Activated CD4-positive, alpha-beta memory T cell treated with anti-CD3 and anti-CD28 coated beads for 36 hours (primary cell): ENCODE measurements at places on chromosomes 4 and X. TPM values are rescaled to one million over a fixed set of nuclear protein-coding genes. Genes with fewer than 3 reads are reported as not detected.

GRCh38 chrX:112832481-112833095, 8.0 kb downstream of the AMOT start:
- DNase-seq = no peak
- H3K4me3 ChIP-seq = no peak overlapping the region
- H3K36me3 ChIP-seq = no peaks in the 10 kb centered on the region
- no peaks in the 10 kb centered on the region for H3K4me1 ChIP-seq
- H3K27me3 ChIP-seq = no peaks in the 10 kb centered on the region
- H3K27ac ChIP-seq = no peak overlapping the region

GRCh38 chr4:134219043-134219442, 17.5 kb upstream of the PABPC4L start:
- no peak overlapping the region for H3K27ac ChIP-seq
- H3K36me3 ChIP-seq = no peaks in the 10 kb centered on the region
- no peaks in the 10 kb centered on the region for H3K27me3 ChIP-seq
- H3K4me1 ChIP-seq = no peaks in the 10 kb centered on the region
- no peak overlapping the region for H3K4me3 ChIP-seq

GRCh38 chr4:155582971-155583437, 83.6 kb upstream of the GUCY1A1 start:
- H3K27ac ChIP-seq = no peak overlapping the region
- H3K36me3 ChIP-seq = no peaks in the 10 kb centered on the region
- no peak overlapping the region for H3K4me3 ChIP-seq
- peaks cover 9% of the 10 kb centered on the region for H3K4me1 ChIP-seq

DNA sequence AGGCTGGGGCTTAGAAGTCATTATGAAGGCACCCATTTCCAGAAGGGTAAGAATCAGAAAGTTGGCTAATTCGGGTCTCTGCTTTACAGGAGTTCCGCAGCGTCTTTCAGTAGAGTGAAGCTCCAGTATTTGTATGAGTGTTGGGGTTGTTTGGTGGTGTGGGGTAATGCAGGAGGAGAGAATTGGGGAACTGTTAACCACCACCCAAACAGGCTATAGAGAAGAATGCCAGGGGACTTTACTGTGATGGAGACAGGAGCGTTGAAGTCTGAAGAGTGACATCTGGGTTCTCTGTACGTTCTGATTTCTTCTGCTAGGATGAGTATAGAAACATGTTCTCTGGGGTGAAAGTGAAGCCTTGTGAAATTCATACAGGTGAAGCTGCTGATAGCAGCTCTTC, 96.3 kb downstream of the TBL1X start:
- no peak overlapping the region for H3K27ac ChIP-seq
- DNase-seq = no peak
- peaks cover 3% of the 10 kb centered on the region for H3K36me3 ChIP-seq
- H3K4me3 ChIP-seq = no peak overlapping the region
- H3K4me1 ChIP-seq = peaks cover 18% of the 10 kb centered on the region

- H3K4me3 ChIP-seq = no peak overlapping the region
- H3K27me3 ChIP-seq = no peaks in the 10 kb centered on the region
- no peaks in the 10 kb centered on the region for H3K4me1 ChIP-seq
Observed at GRCh38 chr4:137762591-137762990, 230.3 kb upstream of the PCDH18 start.

DNA sequence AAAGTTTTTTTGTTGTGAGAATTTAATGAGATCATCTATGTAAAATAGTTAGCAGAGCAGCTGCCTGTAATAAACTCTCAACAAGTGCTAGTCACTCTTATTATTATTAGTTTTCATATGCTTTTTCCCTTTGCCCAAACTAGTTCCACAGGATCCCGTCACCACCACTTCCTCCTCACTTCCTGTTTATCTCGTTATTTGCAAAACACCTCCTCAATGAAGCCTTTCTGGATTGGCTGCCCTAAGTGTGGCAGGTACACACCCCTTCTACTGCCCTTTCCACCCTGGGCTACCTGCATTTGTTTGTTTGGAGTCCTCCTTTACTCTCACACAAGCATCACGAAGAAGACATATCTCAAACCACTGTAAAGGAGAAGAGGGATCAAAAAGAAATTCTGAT, 54.4 kb upstream of the KLF3 start:
- peaks cover 32% of the 10 kb centered on the region for H3K4me1 ChIP-seq
- H3K27me3 ChIP-seq = no peaks in the 10 kb centered on the region
- no peaks in the 10 kb centered on the region for H3K36me3 ChIP-seq
- H3K27ac ChIP-seq = no peak overlapping the region
- no peak for DNase-seq
- H3K4me3 ChIP-seq = no peak overlapping the region

GRCh38 chrX:37820646-37821045, 26.7 kb downstream of the DYNLT3 start:
- H3K4me3 ChIP-seq = no peak overlapping the region
- no peaks in the 10 kb centered on the region for H3K27me3 ChIP-seq
- peaks cover 14% of the 10 kb centered on the region for H3K4me1 ChIP-seq

DNA sequence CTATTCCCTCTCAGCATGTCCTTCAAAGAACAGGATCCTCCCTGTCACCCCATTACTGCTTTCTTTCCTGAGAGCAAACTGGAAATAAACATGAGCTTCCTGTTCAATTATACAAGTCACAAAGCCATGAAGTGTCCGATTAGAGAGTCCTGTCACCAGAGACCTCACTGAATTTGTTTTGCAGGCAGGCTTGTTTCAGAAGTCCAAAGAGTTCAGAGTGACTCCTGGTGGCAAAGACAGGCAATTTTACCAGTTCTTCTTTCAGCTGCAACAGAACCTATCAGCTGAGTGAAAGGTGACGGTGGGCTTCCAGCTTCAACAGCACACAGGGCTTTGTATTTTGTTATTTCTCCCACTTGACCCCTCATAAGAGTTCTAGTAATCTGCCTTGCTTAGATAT, 6.4 kb downstream of the ELK1 start:
- H3K27ac ChIP-seq = no peak overlapping the region
- H3K4me3 ChIP-seq = no peak overlapping the region
- H3K27me3 ChIP-seq = no peaks in the 10 kb centered on the region
- peaks cover 36% of the 10 kb centered on the region for H3K4me1 ChIP-seq
- no peak for DNase-seq

GRCh38 chr4:13492747-13493146, 8.6 kb upstream of the RAB28 start:
- H3K4me1 ChIP-seq = no peaks in the 10 kb centered on the region
- H3K27ac ChIP-seq = no peak overlapping the region
- H3K4me3 ChIP-seq = no peak overlapping the region
- peaks cover 29% of the 10 kb centered on the region for H3K27me3 ChIP-seq
- DNase-seq = no peak
- no peaks in the 10 kb centered on the region for H3K36me3 ChIP-seq

GRCh38 chr4:1187182-1187581, 14.8 kb upstream of the SPON2 start:
- H3K4me3 ChIP-seq = no peak overlapping the region
- peaks cover 4% of the 10 kb centered on the region for H3K36me3 ChIP-seq
- peaks cover 3% of the 10 kb centered on the region for H3K27me3 ChIP-seq
- H3K4me1 ChIP-seq = peaks cover 15% of the 10 kb centered on the region
- no peak overlapping the region for H3K27ac ChIP-seq

DNA sequence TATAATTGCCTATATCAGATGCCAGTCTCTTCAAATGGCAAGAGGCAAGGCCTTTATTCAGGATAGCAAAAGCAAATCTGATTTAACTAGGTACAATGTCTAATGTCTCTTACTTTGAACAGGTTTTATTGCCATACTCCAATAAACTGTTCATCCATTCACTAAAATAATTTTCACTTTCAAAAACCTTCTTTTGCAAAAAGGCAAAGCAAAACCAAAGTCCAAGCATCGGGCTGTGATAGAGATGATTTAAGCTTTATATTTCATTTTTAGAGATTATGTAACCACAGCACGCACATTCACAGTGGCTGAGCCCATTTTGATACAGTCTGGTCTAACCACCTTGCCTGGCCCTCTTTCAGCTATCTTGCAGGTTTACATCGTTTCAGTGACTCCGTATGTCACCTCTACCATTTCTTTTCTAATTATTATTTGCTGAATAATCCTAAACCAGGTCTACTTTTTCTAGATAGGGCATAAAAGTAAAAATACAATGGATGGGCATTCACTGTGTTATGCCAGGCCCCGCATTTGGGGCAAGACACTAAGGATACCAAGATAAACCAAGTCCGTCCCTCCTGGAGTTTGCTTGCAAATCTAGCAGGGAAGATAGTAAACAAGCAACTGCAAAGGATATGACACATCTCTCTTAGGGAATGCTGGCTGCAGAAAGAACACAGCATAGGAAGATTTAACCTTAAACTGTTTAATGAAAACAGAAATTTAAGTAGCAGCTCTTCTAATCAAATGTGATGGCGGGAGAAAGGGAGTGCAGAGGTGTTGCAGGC, 1.8 kb downstream of the CASP3 start:
- peaks cover 38% of the 10 kb centered on the region for H3K36me3 ChIP-seq
- H3K4me3 ChIP-seq = peak overlapping the region; percentile 84
- H3K27me3 ChIP-seq = no peaks in the 10 kb centered on the region
- DNase-seq = no peak
- H3K27ac ChIP-seq = peak overlapping the region; percentile 91

- no peaks in the 10 kb centered on the region for H3K36me3 ChIP-seq
- H3K4me3 ChIP-seq = no peak overlapping the region
- peaks cover 8% of the 10 kb centered on the region for H3K27me3 ChIP-seq
Observed at GRCh38 chrX:1105671-1106419, 106.6 kb downstream of the CRLF2 start.

DNA sequence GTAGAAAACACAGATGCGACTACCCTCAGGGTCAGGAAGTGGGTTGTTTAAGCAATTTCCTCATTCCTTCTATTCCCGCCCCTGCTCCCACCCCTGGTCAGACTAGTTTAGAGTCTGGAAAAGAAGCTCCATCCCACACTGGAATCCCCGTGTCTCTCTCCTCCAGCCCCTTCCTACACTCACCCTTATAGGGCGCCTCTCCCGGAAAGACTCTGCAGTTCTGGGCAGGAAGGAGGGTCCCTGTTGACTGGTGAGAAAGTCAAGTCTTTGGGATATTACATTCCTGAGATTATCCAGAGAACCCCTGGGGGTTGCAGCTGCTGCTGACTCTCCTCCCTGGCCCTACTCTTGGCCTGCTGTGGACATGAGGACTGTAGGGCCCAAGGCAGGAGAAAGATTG, 11.9 kb downstream of the STARD8 start:
- peaks cover 2% of the 10 kb centered on the region for H3K27me3 ChIP-seq
- no peaks in the 10 kb centered on the region for H3K36me3 ChIP-seq
- H3K4me3 ChIP-seq = no peak overlapping the region
- H3K27ac ChIP-seq = no peak overlapping the region

- H3K27me3 ChIP-seq = no peaks in the 10 kb centered on the region
- no peaks in the 10 kb centered on the region for H3K4me1 ChIP-seq
- no peaks in the 10 kb centered on the region for H3K36me3 ChIP-seq
- no peak overlapping the region for H3K27ac ChIP-seq
Observed at GRCh38 chr4:165947019-165947418, 74.0 kb downstream of the TLL1 start.

GRCh38 chrX:131646106-131646505, 102.2 kb downstream of the OR13H1 start:
- H3K36me3 ChIP-seq = no peaks in the 10 kb centered on the region
- DNase-seq = no peak
- no peaks in the 10 kb centered on the region for H3K27me3 ChIP-seq
- H3K27ac ChIP-seq = no peak overlapping the region

GRCh38 chrX:9471571-9471985, 6.7 kb downstream of the TBL1X start:
- H3K27me3 ChIP-seq = no peaks in the 10 kb centered on the region
- no peak overlapping the region for H3K27ac ChIP-seq
- peaks cover 30% of the 10 kb centered on the region for H3K4me1 ChIP-seq

DNA sequence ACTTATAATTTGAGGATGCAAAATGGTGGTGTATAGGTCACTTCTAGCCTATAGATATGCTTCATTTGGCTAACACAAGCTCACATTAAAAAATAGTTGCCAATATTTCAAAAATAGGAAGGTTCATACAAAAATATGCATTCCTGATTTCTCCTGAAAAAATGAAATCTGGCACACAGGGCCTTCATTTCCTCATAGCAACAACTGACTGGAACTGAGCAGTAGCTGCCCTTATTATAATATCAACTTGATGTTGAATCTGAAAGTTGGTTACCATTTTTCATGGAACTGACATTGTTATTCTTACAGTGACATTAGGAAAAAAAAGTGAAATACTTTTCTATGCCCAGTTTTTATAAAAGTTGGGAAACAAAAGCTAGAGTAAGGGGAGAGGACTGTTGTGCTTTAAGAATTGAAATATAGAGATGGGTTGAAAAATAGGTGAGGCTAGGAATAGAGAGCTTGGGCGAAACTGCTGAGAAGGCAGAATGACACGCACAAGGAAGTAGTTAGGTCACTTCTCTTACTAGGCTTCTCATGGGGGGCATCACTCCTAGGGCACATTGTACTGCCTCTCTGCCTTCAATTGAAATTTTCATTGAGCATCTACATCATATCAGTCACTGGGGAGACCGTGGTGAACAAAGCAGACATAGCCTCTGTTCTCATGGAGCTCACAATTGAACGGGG, 43.1 kb upstream of the C1GALT1C1 start:
- no peaks in the 10 kb centered on the region for H3K27me3 ChIP-seq
- no peak overlapping the region for H3K4me3 ChIP-seq
- no peak overlapping the region for H3K27ac ChIP-seq
- no peak for DNase-seq
- H3K4me1 ChIP-seq = peaks cover 14% of the 10 kb centered on the region
- H3K36me3 ChIP-seq = peaks cover 7% of the 10 kb centered on the region

GRCh38 chr4:120446051-120446567, 379.5 kb upstream of the MAD2L1 start:
- peaks cover 1% of the 10 kb centered on the region for H3K27me3 ChIP-seq
- H3K4me1 ChIP-seq = no peaks in the 10 kb centered on the region
- no peak overlapping the region for H3K4me3 ChIP-seq
- H3K36me3 ChIP-seq = no peaks in the 10 kb centered on the region

GRCh38 chrX:25020905-25021449, 5.2 kb upstream of the ARX start:
- peaks cover 27% of the 10 kb centered on the region for H3K4me1 ChIP-seq
- no peak overlapping the region for H3K27ac ChIP-seq
- H3K36me3 ChIP-seq = no peaks in the 10 kb centered on the region
- no peak overlapping the region for H3K4me3 ChIP-seq
- DNase-seq = peak; percentile 42
- H3K27me3 ChIP-seq = peaks cover 58% of the 10 kb centered on the region

TBC1D14 gene
- 37.1 TPM for total RNA-seq

F11 gene
- total RNA-seq = not detected

CT45A3 gene
- total RNA-seq = not detected

SCFD2 gene
- total RNA-seq = 19.9 TPM

ZDHHC15 gene
- total RNA-seq = 0.22 TPM

CTAG2 gene
- total RNA-seq = not detected

USP51 gene
- total RNA-seq = 1.6 TPM

VGLL1 gene
- not detected for total RNA-seq

DUSP9 gene
- 0.26 TPM for total RNA-seq

GPRASP1 gene
- 4.1 TPM for total RNA-seq

PCDH18 gene
- total RNA-seq = 0.12 TPM

ADGRA3 gene
- total RNA-seq = 1.5 TPM

CSAG3 gene
- total RNA-seq = 1.3 TPM

ZCCHC12 gene
- 3.3 TPM for total RNA-seq

PLAC1 gene
- total RNA-seq = not detected
